ENCODE measurements at places on chromosomes 12 and 14.
A peak's percentile ranks its signal among the peaks of the same experiment; 100 is the strongest.

DNA sequence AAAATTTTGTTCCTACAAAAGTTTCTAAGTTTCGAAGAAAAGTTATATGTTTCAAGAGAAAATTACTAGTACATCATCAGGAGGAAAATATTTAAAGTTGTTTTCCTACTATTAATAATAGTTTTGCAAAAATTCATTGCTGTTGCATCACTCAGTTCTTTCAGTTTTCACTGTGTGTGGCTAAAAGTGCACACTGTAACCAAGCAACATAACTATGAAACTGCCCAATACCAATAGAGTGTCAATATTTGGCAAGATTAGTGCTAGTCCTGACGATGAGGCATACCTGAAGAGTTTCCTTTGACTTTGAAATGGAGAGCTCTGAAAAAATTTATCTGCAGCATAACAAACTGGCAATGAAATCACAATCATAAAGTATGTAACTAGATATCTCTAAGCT is 194.3 kb downstream of the CPNE8 start:
- DNase-seq = no peak

DNA sequence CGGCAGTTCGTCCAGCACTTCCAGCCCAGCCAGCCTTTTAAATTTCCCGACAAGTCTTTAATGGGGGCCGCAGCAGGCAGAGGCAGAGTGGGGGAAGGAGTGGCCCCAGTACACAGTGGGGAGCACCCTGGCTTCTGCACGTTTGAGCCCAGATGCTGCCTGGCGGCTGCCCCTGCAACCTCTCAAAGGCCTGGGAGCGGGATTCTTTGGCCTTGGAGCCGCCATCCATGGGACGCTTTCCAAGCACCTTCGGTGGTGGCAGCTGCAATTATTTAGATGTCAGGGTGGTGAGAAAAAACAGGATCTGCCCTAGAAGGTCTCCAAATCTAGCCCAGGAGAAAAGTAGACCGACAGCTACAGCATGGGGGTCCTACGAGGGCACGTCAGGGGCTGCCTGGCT is 46.0 kb downstream of the FAM222A start:
- DNase-seq = no peak

- DNase-seq = no peak
These were observed 208.5 kb downstream of the RAD51B start for GRCh38 chr14:68028075-68028474.

- no peak for DNase-seq
These were observed 60.8 kb upstream of the HSPB8 start for GRCh38 chr12:119117936-119118335.

GRCh38 chr14:43165651-43166050 is 1341.4 kb downstream of the FSCB start:
- DNase-seq = no peak

DNA sequence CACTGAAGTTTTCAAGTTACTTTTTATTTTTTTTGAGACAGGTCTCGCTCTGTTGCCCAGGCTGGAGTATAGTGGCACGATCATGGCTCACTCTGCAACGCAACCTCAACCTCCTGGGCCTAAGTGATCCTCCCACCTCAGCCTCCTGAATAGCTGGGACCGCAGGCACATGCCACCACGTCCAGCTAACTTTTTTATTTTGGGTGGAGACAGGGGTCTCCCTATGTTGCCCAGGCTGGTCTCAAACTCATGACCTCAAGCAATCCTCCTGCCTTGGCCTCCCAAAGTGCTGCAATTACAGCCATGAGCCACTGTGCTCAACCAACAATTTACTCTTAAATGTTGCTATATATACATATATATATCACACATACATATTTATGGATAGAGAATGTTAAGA is 27.4 kb upstream of the LGALS3 start:
- DNase-seq = no peak

GRCh38 chr14:101247842-101248725 is 313.2 kb upstream of the DIO3 start:
- DNase-seq = no peak

DNA sequence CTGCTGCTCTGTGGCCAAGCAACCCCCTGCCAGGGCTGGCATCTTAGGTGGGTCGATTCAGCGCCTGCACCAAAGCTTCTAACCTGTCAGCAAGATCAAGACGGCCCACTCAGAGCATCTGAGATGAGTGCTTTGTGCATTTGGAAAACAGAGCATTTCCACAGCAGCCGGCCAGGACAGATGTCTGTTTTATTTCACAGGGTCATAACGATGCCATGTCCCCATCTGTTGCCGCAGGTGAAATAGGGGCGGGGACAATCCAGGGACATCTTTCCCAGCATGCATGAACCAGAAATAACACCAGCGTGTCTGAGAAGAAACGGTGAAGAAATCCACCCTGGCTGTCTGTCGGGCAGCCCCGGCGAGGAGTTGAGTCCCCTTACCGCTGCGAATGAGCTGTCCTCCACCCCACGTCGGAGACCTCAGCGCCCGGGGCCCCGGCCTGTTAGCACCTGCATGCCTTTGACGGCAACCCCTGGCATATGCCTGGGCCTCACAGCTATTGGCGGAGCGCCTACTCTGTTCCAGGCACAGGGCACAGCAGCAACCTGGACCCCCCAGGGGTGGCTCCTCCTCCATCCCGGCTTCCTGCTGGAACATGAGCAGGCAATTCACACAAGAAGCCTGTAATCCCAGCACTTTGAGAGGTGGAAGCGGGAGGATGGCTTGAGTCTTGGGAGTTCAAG is 30.6 kb upstream of the ULK1 start:
- peak; percentile 48 for DNase-seq

GRCh38 chr12:57554453-57554852 is 4.6 kb downstream of the KIF5A start:
- no peak for DNase-seq

- no peak for DNase-seq
These were observed 368.6 kb downstream of the DAD1 start for GRCh38 chr14:22220427-22220826.

- DNase-seq = no peak
These were observed 742 bp upstream of the MARS1 start for GRCh38 chr12:57487055-57487596.

- DNase-seq = no peak
These were observed 31.5 kb upstream of the CCT2 start for GRCh38 chr12:69553628-69554248.

GRCh38 chr12:88691811-88692210 is 111.5 kb upstream of the KITLG start:
- no peak for DNase-seq

DNA sequence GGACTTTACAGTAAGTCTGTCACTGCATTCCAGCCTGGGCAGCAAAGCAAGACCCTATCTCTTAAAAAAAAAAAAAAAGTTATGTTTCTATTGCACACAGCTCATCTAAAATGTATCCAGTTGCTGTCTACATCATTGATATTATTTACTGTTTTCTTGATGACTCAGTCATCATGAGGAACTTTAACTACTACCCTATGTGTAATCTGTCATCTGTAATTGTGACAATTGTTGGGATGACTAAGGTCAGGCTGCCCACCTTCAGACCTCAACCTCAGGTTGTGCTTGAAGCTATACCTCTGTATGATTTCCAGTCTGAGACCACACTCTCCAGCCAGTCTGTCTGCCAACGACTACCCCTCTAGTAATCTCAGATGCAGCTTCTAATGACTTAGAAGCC is 15.3 kb downstream of the PPP1R13B start:
- no peak for DNase-seq

DNA sequence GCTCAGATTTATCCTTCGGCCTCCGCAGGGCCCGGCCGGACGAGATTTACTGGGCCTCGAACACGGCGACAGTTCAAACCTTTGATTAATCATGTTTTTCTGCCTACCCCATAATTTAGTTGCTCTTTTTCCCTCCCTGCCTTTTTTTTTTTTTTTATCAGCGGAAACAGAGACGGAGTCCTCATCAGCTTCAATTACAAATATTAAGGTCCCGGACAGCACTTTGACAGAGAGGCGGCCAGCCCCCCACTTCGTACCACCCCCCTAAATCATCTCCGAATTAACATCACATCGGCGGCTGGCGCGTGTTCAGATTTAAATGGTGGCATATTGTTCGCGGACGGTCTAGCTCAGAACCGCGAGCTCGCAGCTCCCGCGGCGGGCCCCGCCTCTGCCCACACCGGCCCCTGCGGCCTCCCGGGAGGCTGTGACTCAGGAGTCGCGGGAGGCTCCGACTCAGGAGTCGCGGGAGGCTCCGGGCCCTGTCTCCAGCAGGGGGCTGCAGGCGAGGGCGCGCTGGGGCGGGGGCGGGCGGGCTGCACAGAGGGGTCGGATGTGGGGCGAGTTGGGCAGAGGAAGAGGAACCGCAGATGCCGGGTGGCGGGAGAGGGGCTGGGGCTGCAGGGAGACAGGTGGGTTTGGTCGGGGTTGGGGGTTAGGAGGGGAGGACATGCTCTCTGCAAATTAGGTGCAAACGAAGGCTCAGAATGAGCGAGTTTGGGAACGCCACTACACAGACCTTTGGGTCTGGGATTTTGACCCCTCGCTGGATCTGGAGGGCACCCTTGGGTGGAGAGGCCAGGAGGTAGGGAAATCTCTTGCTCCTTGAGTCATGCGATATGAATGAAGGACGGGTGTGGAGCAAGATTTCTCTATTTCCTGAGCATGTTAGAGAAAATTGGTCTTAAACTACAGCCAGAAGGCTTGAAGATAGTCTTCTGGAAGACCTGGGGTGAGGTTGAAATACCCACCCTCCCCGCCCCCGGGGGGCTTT is 19.6 kb upstream of the ATP5MC2 start:
- peak; percentile 59 for DNase-seq

DNA sequence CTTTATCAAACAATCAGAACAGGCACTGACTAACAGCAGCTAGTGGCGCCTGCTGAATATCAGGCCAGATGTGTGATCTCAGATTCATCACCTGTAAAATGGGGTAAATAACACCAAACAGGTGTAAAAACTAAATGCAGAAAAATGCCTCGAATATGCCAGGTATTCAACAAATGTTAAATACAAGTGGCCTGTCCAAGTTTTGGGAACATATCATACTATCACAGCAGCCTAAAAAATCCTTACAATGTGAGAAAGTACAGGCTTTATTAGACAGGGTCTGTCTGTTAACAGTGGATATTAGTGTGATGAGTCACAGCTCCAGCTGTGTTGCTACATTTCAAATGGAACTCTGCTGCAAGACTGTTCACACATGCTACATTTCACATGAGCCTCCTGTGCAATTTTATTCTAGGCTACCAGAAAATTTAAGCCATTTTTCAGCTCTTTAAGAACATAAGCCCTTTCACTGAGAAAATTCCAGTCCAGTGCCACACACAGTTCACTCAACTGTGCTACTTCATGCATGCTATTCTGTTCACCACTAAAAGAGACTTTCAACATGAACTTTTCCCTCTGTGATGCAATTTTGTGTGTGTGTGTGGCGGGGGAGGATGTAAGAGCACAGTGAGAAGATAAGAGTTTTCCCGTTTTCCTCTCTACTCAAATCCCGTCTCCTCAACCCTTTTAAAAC is 56.7 kb downstream of the MSRB3 start:
- peak; percentile 34 for DNase-seq

GRCh38 chr14:100313464-100314230 is 7.4 kb upstream of the SLC25A29 start:
- DNase-seq = no peak

DNA sequence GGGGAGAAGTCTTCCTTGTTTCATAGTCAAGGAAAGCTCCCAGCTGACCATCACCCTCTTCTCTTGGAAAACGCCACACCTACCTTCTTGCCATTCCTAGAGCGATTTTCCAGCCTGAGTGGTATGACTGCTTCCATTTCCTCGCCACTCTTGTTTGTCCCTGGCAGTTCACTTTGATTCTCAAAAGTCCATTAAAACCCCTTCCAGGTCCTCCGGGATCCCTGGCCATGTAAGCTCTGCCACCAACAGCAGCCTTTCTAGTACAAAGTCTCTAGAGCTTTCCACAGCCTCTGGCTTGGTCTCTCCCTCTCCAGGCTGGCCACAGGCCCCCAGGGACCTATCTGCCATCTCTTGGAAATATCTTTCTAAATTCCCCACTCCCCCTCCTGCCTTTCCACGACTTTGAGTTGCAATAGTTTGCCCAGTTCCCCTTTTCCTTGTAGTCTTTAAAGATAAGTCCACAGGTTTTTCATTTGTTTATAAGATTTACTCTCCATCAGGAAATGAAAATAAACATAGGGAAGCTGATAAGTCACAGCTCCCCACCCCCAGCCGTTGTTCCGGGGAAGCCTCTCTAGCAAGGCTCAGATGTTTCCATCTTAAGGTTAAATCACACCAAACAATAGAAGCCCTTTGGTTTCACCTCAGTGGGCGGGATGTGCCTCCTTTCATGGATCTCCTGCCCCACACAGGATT is 42.9 kb upstream of the SINHCAF start:
- DNase-seq = peak; percentile 75

DNA sequence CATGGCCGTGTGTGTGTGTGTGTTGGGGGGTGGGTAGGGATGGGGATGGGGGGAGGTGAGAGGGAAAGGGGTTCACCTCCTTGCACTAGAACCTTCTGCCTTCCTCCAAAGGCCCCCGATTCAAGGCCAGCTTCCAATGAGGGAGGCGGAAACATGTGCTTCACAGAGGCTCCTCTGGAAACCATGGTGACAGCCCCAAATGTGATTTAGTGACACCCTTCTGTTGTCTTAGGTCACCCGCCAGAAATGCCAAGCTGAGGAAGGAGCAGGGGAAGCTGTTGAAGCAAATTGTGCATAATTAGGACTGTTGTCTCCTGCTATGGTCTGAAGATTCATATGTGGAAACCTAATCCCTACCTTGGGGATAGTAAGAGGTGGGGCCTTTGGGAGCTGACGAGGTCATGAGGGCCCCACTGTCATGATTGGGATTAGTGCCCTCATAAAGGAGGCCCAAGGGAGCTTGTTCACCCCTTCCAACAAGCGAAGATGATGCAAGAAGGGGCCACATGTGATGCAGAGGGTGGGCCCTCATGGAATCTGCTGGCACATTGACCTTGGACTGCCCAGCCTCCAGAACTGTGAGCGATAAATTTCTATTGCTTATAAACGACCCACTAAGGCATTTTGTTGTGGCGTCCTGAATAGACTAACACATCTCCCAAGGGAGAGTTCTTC is 95.2 kb downstream of the AACS start:
- DNase-seq = no peak

- no peak for DNase-seq
These were observed 35.1 kb upstream of the KLHDC2 start for GRCh38 chr14:49732896-49733295.

- DNase-seq = no peak
These were observed 13.0 kb downstream of the TOMM20L start for GRCh38 chr14:58408681-58409215.

DNA sequence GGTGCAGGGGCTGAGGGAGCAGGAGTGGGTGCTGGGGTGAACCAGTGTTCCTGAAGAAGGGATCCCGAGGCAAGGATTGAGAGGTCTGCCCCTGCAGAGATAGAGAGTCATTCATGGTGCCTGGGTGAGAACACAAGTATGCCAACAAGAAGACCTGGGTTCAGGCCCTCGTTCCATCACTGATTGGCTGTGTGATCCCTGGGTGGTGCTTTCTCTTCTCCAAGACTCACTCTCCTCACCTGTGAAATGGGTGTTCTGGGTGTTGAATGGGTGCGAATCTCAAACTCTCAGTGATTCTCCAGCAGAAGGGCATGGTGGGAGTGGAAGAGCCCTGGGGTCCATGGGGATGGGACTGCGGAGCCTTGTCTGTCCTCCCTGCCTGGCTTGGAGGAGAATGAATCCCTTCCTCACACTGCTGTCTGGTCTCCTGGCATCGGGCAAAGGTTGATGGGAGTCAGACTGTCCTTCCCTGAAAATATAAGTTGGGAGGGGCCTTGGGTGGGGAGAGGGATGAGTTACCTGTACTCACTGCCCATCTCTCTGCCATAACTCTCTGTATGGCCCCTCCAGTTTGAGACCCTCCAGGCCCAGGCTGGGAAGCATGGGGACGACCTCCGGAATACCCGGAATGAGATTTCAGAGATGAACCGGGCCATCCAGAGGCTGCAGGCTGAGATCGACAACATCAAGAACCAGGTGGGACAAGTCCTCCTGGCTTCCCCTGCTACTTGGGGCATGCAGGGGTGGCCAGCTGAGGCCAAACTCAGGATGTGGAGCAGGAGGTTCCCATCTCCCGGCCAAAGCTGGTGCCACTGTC is 9.6 kb downstream of the KRT7 start:
- DNase-seq = no peak

Data from mesendoderm (in vitro differentiated cells).